ENCODE measurements at places on chromosomes 1 and 21.

- peak; percentile 67 for DNase-seq
Measured at GRCh38 chr21:18524097-18524880, 120.7 kb upstream of the TMPRSS15 start.

DNA sequence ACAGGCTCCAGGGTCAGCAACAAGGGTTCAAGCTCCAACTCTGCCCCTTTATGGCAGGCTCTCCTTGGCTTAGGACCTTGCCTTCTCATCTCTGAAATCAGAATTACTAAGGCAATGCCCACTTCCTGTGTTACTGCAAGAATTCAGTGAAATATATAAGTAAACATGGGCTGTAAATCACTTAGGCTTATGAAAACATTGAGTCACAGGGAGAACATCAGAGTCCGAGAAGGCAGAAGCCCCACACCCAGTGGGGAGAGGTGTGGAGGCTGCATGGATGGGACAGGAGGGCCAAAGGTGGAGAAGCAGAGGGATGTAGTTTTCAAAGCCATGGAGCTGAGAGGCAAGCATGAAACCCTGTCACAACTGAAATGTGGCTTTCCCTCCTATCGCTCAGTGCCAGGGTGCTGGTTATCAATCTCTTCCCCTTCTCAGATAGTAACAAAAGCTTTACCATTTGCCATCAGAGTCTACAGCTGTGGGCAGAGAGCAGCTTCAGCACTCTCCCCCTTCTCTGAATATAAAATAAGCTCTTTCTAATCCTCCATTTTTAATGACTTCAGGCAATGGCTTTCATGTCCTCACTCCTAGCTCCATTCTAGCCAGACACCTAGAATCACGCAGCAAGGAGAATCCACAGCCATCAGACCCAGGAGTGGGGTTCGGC is 3.4 kb downstream of the RGS8 start:
- no peak for DNase-seq

DNA sequence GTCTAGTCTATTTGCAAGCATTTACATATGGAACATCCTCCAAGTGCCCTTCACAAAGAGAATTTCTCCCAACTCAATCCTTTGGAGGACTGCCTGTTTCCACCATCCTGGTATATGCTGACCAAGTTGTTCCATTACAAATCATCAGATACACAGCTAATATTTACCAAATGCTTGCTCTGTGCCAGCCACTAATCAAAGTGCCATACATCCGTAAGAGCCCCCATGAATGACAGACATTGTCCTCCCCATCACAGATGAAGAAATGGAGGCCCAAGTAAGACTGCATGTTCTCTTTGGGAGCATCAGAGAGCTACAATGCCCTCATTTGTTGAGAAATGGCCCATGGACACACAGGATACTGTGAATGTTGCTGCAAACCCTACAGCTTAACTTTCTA is 130.0 kb upstream of the BACE2 start:
- DNase-seq = no peak

- DNase-seq = no peak
Measured at GRCh38 chr21:34928637-34929036, 120.5 kb downstream of the RUNX1 start.

GRCh38 chr1:156664046-156664766 is 13.0 kb downstream of the NES start:
- peak; percentile 58 for DNase-seq

- no peak for DNase-seq
Measured at GRCh38 chr1:56464294-56464693, 115.1 kb downstream of the PLPP3 start.

DNA sequence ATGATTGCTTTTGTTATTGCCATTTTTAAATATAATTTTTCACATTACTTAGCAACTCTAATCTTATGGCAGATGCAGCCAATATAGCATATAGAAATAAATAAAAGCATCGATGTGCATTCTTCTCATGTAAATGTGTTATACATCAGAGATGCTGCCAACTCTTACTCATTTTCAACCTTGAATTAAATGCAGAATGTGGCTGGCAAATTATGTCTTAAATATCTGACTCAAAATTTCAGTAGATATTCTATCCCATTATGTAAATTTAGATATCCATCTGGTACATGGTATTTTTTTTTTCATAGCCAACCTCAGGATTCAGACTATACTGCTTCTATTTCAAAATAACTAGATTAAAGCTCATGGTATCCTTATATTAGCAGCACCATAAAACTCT is 916.7 kb upstream of the TMPRSS15 start:
- no peak for DNase-seq

GRCh38 chr21:34509151-34509550 is 2.9 kb downstream of the KCNE1 start:
- no peak for DNase-seq

- no peak for DNase-seq
Measured at GRCh38 chr1:93031711-93032110, 47.4 kb upstream of the MTF2 start.

GRCh38 chr21:44505673-44506278 is 34.2 kb downstream of the KRTAP10-1 start:
- DNase-seq = no peak

GRCh38 chr21:29018540-29018939 is 609 bp downstream of the RWDD2B start:
- peak; percentile 37 for DNase-seq

DNA sequence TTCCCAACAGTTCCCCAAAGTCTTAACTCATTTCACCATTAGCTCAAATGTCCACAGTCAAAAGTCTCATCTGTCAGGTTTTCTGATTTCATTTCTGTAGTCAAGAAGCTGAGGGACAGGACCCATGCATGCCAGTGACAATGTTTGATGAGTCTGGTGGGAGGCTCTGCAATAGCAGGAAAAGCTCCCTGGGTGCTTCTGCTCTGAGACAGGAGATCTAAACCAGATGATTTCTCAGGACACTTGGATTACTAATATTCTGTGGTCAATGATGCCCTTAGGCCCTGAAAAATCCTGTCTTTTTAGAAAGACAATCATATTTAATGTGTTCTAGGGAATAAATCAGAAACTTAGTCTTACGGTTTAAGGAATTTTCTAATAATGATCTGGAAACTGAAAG is 56.4 kb downstream of the PCBP3 start:
- no peak for DNase-seq

- DNase-seq = no peak
Measured at GRCh38 chr1:82813386-82813785, 1012.7 kb downstream of the ADGRL2 start.

GRCh38 chr1:6149597-6149996 is 30.5 kb downstream of the CHD5 start:
- no peak for DNase-seq

GRCh38 chr21:28671549-28672195 is 321.0 kb downstream of the LTN1 start:
- no peak for DNase-seq

DNA sequence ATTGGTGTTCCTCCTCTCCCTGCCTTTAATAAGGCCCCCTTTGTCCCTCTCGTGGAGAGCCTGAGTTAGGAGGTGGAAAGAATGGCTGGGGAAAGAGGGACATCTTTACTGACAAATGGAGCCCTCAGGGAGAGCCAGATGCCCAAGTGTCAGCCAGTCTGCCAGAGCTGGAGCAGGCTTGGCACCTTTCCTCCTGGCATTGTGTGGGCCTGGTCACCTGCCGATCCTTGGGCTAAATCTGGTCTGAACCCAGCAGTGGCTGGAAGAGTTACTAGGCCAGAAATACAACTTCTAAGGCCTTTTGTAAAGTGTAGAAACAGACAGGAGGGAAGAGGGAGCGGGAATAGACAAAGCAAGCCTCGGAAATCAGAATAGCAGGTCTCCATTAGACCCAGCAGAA is 24.9 kb downstream of the VANGL1 start:
- DNase-seq = peak; percentile 16

DNA sequence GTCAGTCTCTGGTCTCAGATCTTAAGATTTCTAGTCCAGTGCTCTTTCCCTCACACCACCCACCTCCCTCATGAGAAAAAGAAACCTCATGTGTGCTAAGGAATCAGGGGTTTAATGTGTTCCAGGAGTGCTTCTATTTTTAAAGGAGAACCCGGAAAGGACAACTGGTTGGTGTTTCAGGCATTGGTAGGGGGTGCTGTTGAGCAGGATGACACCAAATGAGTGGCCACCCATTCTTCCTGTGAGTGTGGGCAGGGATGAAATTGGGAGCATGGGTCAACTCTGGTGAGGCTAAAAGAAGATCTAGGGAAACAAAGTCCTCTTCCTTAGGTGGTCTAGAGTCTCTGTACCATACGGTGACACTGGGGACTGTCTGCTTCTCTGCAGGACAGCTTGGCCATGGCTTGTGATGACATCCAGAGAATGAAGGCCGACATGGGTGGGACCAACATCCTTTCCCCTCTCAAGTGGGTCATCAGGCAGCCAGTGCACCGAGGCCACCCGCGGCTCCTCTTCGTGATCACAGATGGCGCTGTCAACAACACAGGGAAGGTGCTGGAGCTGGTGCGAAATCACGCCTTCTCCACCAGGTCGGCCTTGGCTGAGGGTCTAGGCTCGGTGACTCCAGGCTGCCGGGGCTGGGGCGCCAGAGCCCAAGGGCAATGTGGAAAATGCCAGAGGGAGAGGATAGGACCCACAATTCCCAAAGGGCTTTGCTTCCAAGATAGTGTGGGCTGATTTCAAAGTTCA is 39.3 kb downstream of the VWA5B1 start:
- no peak for DNase-seq

DNA sequence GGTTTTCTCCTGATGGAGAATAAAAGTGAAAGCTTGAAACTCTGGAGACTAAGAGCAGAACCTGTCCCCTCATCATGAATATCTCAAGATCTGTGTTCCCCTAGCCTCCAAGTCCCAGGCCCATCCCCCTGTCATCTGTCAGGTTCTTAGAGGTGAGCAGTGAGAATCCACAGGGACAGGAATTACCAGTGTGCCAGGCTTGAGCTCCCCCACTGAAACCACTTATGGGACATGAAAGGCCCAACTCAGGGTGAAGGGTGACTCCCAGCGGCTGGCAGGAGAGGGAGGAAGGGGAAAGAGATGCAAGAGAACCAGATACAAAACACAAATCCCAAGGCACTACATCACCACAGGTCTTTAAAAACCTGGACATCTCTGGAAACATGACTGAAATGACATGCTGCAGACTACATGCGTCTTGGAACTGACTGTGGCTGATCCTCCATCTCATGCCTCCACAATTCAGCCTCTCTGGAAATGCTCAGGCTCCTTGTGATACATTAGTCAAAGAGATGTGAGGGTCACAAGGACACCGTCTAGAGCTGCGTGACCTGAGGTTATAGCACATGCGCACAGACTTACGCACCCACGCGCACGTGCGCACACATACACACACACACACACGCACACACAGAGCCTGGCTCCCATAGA is 6.8 kb upstream of the LY9 start:
- no peak for DNase-seq

- peak; percentile 96 for DNase-seq
Measured at GRCh38 chr1:245874942-245875580, 632.0 kb downstream of the SMYD3 start.

- DNase-seq = peak; percentile 83
Measured at GRCh38 chr1:212034516-212035122, 738 bp downstream of the INTS7 start.

- DNase-seq = no peak
Measured at GRCh38 chr21:28256837-28257236, 735.8 kb downstream of the LTN1 start.

DNA sequence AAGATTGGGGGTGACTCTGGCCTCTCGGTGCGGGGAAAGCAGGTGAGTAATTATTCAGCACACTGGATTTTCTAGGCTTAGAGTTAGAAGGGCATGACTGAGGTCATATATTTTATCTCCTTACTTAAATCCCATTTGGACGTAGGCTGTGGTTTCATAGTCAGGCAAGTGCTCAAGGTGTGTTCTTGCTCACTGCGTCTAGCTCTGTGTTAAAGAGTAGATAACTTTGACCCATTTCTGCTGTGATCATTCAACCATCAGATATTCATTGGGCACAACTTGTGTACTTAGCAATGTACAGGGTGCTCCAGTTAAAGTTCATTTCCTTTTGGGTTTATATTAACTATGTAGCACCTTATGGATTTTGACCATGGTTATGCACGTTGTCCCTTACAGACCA is 14.6 kb downstream of the PFKFB2 start:
- DNase-seq = no peak

GRCh38 chr1:156963621-156964020 is 43.2 kb downstream of the LRRC71 start:
- DNase-seq = no peak

- DNase-seq = no peak
Measured at GRCh38 chr1:30318413-30318812, 405.0 kb downstream of the MATN1 start.

- DNase-seq = peak; percentile 24
Measured at GRCh38 chr1:53121319-53122172, 20.9 kb downstream of the SLC1A7 start.

DNA sequence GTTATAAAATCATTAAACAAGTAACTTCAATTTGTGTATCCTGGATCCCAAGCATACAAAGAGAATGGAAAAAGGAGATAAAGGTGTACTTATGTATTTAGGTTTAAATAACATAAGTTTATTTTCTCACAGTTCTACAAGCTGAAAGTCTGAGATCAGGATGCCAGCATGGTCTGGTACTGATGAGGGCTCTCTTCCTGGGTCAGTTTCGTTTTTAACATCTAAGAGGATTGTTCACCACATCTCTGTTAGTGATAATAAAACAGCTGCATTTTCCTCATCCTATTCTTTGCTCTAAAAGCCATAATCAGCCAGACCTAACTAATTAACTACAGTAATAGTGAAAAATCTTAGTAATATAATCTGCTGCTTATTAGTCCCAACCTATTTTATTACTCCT is 5.2 kb downstream of the EGLN1 start:
- DNase-seq = no peak

- no peak for DNase-seq
Measured at GRCh38 chr1:76153841-76154205, 79.3 kb downstream of the ST6GALNAC3 start.

GRCh38 chr21:45041351-45041805 is 33.0 kb upstream of the ADARB1 start:
- DNase-seq = no peak

DNA sequence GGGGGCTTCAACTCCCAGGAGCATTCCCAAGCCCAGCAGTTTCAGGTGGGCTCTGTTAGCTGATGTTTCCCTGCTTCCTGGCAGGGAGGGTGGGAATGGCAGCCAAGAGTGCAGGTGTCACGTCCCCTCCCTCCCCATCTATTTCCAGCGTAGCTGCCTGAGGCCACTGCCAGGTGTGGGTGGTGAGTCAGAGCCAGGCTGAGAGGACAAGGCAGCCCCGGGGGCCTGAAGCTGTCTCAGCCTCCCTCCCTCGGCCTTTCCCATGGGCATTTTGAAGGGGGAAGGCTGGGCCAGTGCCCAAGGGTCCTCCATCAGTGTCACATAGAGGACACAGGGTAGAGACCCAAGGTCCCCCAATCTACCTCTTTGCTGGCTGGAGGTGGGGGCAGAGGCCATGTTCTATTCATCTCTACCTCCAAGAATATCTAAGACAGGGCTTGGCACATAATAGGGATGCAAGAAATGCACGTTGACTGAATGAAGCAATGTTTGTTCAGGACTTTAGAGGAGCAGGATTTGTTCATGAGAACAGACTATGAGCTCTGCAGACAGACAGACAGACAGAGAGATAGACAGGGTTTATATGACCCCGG is 34.4 kb upstream of the ID3 start:
- DNase-seq = peak; percentile 89

Data from DMS79 treated with DMSO at 0.1 percent for 48 hours (cell line).